ENCODE measurements at places on chromosomes 2 and 18.

DNA sequence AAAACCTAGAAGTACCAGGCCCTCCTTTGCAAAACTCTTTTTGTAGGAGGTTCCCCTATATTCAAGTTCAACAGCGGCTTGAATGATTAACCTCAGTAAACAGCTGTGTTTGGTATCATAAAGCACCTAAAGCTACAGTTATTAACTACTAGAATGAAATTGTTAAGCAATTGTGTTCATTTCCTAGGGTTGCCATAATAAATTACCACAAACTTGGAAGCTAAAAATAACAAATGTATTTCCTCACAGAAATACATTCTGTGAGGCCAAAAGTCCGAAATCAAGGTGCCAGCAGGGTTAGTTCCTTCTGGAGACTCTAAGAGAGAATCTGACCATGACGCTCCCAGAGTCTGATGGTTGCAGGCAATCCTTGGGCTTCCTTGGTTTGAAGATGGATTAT is 202.1 kb upstream of the ACVR2A start:
- DNase-seq = no peak

DNA sequence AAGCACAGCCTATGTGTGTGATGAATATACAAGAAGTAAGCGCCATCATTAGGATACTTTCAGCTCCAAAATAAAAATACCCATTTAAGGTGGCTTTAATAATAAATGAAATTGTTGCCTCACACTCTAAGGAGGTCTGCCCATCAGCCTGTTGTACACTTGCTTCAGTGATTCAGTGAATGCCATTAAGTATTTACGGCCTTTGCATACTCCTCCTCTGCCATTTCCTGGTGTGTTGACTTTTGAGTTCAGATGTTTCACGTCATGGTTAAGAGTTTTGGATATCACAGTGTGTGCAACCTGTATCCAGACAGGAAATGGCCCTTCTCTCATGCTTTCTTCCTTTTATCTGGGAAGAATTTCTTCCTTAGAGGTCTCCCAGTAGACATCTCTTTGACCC is 38.6 kb upstream of the SNORC start:
- no peak for DNase-seq

GRCh38 chr18:56036741-56037140 is 448.7 kb upstream of the TCF4 start:
- no peak for DNase-seq

GRCh38 chr2:176147800-176148496 is 3.4 kb upstream of the HOXD4 start:
- DNase-seq = no peak

DNA sequence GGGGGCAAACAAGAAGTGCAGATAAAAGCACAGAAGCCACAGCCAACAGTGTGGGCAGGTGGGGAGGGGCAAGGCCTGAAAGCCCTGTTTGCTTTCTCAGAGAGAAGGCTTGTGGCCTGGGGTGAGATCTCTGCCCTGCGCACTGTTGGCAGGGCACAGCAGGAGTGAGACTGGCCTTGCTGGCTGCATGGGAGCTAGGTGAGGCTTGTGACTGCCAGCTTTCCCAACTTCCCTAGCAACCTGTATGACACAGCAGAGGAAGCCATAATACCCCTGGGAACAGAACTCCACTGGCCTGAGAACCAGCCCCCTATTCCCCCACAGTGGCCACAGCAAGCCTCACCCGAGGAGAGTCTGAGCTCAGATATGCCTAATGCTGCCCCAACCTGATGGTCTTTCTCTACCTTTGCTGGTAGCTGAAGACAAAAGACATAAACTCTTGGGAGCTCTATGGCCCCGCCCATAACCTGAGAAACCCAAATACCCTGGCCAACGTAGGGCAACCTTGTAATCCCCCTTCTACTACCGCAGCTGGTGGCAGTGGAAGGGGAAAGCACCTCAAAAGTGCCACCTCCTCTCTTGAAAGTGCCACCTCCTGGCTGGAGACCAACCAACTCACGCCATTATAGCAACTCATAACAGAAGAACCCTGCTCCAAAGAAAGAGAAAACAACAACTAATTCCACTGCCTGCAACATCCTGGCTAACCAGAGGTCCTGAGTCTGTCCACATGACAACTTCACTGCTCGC is 44.4 kb downstream of the LCT start:
- DNase-seq = no peak

DNA sequence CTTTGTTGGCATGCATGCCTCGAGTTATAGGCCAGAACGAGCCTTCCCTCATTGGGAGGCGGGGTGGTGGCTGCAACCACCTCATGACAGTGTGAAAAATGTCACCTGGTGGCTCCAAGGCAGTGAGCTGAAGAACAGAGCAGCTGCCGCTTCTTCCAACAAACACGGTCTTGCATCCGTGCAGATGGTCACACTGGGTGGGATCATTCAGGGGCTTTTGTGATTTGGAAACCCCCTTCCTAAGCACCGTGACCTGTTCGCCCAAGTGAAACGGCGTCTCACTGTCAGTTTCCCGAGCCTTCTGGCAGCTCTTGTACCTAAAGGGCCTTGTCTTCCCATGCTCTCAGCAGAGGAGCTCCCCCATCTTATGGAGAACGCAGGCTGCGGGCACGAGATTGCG is 159.7 kb downstream of the NAPG start:
- no peak for DNase-seq

All from stimulated activated CD4-positive, alpha-beta T cell treated with anti-CD3 and anti-CD28 coated beads, Interleukin-2, amount 100 ng/mL, for 24 hours (primary cell).